Activated T-helper 2 cell treated with anti-CD3 and anti-CD28 coated beads, Interferon-gamma antibody, Interleukin-2, Interleukin-4, amounts not matched to agents 10 μg/mL and 5 μg/mL and 100 μg/mL, durations not matched to agents 14 hours and 24 hours and 36 hours (primary cell): ENCODE measurements at places on chromosomes 5 and 9.

- DNase-seq = no peak
These were observed 943 bp downstream of the SFXN1 start for GRCh38 chr5:175479125-175479881.

DNA sequence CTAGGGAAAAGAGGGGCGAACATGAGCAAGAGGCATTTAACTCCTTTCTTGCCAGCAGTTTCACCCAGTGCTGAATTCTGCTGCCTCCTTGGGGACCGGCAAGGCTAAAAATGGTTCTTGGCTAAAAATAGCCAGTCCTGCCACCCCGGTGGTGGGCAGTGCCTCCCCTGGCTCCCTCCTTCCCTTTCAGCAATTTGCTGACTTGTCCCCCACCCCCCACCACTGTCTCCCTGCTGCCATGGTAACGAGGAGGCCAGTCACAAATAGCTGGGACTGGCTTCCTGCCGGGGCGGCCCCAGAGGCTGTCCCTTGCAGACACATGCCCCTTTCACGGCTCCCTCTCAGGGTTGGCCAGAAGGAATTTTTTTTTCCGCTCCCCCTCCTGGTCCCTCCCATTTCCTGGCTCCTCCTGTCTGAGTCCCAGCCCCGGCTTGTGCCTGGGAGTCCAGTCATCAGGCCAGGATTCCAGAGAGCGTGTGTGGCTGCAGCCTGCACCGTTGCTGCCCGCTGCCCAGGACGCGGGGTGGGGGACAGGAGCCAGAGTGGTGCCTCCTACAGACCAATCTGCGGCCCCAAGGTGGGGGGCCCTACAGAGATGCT is 130.3 kb downstream of the RGS3 start:
- DNase-seq = no peak

DNA sequence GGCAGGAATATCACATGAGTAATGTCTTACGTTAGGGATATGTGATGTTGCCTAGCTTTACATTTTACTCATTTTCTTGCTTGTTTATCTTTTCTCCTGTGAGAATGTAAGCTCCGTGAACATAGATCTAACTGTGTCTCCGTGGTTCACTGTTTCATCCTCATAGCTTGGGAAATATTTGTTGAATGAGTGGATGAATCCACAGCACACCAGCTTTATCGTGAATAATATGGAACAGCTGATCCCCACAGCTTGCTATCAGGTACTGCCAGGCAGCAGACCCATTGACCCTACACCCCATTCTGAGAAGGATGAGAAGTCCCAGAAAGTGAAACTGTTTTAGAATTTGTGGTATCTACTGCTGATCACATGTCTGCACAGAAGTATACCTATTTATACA is 106.8 kb upstream of the FBN2 start:
- DNase-seq = no peak

DNA sequence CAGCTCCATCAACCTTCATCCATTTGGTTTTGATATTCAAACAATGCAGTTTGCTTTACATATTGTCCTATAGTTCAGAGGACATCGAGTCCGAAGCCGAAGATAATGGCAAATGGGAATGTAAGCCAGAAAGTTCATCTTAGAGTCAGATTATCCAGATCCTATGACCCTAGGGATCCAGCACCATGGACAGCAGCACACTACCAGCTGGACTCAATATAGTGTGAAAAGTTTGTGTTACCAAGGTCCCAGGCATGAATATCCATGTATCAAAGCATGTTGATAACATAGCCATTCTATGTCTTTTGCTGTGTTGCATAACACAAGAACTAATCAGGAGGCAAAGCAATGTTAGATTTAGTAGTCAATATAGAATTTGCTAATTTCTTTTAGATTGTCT is 46.3 kb downstream of the FSTL4 start:
- no peak for DNase-seq

GRCh38 chr5:73419117-73419464 is 29.5 kb downstream of the FOXD1 start:
- DNase-seq = no peak

GRCh38 chr9:108621991-108622855 is 233.6 kb downstream of the ACTL7B start:
- no peak for DNase-seq

- DNase-seq = no peak
These were observed 384 bp upstream of the DMXL1 start for GRCh38 chr5:119070578-119070827.

GRCh38 chr9:12884736-12885395 is 110.0 kb downstream of the LURAP1L start:
- no peak for DNase-seq

GRCh38 chr9:84659313-84659712 is 10.2 kb upstream of the NTRK2 start:
- no peak for DNase-seq

DNA sequence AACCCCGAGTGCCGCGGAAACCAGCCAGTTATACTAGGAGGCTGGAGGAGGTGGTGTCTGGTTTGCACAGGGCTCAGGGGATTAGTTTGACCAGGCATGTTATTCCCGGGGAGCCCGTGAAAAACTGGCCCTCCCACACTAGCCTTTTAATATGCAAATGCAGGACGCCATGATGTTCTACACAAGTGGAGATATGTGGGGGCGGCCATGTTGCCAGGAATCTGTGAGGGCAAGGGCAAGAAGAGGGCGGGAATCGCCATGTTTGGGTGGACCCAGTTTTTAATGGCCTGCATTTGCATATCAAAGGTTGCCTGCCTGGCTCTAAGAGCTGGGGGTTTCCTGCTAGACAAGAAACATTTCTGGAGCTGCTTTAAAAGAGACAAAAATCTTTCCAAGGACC is 940.7 kb downstream of the CDH18 start:
- no peak for DNase-seq

DNA sequence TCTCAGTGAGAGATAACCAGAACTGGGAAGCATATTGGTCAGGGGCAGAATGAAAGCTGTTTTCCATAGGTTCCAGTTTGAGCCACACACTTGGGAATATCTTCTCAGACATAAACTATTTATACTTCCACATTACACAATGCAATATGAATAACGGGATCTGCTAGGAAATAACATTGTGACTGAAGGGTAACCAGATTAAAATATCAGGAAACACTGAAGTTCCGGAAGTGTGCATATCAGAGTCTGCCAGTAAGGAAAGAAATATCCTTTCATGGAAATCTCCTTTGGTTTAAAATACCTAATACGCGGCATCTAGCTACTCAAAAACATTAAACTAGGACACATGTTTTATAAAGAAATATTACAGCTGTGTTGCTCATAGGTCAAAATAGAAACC is 56.3 kb downstream of the ST8SIA4 start:
- no peak for DNase-seq

DNA sequence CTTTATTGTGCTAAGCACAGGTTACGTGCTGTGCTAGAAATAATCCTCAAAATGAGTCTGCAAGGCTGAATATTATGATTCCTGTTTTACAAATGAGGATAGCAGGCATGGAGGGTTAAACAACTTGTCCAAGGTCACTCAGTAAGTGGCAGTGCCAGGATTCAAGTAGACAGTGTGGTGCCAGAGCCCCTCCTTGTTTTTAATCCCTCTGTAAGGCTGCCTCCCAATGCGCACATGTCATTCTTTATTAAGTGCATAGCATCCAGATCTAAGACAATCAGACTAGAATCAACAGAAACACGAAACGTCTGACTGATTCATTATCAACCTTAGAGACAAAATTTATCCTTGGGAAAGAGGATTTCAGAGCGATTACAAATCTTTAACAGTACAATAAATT is 199.6 kb downstream of the SMARCA2 start:
- no peak for DNase-seq

GRCh38 chr5:61082516-61083280 is 79.6 kb downstream of the SMIM15 start:
- no peak for DNase-seq

DNA sequence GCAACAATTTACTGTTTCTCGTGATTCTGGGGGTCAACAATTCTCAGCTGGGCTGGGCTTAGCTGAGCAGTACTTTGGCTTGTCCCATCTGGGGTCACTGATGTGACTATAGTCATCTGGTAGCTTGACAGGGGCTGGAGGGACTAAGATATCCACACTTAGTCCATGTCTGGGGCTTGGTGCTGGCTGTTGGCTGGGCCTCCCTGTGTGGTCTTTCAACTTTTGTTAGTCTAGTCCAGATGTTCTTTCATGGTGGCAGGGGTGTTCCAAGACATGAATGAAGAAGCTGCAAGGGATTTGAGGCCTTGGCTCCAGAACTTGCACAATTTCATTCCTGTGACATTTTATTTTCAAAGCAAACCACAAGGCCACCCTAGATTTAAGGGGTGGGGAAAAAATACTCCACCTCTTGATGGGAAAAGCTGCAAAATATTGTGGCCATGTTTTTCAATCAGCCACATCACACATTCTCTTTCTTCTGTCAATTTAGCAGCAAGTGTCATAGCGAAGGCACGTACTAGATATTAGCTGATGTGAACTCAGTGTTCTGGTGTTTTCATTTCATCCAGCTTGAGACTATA is 59.2 kb downstream of the TSSK1B start:
- no peak for DNase-seq

DNA sequence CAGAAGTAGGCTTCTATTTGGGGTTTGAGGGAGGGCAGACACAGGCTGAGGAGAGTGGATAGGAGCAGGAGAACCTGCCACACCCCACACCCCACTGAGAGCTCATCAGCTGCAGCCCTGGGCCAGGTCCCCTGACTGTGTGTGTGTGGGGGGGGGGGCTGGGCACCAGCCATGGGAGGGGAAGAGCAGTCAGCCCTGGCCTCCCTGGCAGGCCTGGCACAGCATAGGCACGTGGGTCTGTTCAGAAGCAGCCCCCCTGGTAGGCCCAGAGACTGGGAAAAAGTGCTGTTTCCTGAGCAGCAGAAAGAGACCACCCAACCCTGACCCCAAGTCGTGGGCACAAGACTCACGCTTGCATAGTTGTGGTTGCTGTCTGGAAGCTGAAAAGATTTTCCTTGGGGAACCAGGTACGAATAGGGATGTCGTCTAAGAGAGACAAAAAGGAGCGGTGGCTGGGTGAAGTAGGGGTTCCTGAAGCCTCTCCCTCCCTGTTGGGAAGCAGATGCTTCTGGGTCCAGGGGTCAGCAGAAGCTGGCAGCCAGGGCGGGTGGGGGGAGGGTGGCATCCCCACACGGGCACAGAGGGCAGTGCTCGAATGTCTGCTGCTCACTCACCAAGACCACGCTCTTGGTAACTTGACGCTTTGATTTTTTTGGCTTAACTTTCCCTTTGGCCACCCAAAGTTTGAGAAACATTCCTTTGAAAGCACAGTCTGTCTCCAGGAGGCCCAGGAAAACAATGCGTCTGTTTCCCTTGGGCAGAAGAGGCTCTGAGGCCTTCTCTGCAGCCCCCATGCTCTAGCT is 2.9 kb downstream of the NSMF start:
- DNase-seq = no peak

DNA sequence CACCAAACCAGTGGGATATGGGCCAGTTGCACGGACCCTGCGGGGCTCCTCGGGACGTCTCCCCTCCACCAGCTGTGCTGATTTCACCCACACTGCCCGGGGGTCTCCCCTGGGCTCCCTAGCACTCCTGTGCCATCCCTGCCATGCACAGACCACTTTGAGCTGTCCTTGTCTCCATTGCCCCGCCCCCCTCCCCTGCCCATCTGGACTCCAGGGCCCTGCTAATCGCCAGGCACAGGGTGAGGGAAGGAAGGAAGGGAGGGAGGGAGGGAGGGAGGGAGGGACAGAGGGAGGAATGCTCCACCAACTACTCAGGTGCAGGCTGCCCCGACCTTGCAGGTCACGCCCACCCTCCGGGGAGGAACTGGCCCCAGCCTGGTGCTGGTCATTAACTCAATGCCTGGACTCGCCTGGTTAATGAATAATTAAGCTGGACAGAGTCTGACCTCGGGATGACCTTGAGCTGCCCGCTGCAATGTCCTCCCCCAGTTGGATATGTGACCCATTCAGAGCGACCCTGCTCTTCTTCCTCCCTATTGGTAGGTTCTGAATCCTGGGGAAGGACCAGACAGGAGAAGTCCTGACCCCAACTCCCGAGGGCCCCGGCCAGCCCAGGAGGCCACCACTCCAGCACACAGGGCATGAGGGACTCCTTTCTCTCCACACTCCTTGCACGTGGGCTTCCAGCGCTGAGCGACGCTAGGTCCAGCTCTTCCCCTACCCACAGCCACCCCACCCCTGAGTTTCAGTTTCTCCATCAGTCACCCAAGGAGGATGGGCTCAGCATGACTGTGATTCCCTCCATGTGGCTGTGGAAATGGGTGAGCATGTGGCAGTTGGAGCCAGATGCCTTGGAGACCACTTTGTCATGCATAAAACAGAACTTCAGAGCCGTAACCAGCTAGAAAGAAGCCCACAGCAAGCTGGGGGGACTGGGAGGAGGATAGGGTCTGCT is 62.1 kb downstream of the C9orf50 start:
- DNase-seq = no peak

- DNase-seq = no peak
These were observed 157.5 kb downstream of the MAPKAP1 start for GRCh38 chr9:125549465-125549871.

GRCh38 chr5:107153283-107153682 is 517.5 kb downstream of the EFNA5 start:
- DNase-seq = no peak

DNA sequence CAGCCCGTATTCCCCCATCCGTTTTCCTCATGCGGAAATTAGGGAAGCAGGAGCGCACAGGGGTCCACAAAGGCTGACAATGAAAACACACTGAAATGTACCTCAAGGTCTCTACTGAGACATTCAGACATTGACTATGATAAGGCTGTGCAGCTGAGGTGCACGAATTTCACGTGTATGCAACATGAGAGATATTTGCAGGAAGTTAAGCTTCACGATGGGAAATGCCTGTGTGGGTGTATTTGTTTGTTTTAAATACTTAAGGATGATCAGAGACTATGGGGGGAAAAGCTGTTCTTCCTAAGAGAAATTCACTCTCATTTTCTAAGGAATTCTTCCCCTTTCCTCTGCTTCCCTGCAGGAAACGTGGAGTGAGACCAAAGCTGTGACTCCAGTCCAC is 2.6 kb upstream of the SPATA31E1 start:
- no peak for DNase-seq

DNA sequence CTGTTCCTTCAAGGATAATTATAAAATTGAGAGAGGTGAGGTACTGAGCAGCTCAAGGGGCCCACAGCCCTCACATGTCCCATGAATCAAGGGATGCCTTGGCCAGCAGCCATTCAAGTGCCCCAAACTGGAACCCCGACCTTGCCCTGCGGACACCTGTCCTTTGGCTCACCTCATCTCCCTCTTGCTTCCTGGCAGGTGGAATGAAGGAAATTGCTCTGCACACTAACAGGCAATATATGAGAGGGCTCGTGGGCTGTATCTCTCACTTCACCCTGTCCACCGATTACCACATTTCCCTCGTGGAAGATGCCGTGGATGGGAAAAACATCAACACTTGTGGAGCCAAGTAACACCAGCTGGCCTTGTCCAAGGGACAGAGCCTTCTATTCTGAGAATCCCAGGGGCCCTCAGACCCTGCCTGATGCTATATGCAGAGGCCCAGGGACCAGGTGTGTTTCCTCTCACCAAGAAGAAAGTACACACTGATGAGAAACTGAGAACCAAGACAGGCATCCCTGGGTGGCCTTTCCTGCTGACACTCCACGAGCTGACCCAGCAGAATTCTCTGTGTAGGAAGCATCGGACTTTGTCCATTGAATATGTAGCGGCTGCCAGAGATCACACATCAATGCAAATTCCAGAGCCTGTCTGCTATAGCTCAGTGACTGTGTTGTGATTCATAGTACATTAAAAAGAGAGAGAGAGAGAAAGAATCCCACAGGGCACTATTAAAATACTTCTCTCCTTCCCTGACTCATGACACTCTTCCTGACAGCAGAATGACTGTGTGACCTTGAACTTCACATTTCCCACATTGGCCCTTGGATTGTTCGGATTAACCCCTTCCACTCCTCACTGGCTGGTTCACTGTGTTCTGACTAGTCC is 92.6 kb downstream of the LIFR start:
- DNase-seq = no peak
